ENCODE measurements at places on chromosomes 13 and 19.

GRCh38 chr19:14495672-14496028 lies 277 bp downstream of the GIPC1 start:
- no peak for ATAC-seq

DNA sequence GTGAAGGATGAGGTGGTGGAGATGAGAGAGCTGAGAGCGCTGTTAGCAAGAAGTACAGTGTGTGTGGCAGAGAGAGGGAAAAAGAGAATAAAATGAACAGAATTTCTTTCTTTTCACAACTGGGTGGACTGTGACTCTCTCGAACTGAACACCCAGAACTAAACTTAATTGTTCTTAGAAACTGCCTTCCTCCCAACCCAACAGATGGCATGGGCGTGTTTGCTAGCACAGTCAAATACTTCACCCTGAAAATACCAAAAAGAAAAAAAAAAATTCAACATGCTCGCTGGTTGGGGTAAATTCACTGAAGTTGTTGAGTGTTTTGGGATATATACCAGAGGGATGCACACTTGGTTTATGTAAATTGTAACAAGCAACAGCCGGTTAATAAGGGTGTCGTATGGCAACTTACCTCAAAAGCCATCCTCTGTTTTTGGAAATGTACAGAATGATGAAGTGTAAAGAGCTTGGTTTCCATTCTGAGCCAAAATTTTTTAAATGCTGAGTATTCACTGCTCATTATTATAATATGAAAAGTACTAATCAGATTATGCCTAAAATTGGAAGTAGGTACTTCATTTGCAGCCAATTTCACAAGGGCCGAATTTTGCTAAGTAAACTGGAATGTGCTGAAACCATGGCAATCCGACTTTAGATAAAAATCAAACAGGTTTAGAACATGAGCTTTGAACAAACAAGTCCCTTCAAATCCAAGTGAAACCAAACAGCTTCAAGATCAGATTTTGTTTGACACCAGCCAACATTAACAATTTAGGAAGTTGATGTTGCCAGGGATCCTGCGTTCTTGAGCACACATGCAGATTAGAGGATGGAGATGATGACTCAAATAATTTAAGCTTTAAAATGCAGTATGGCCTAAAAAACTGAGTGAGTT lies 115.8 kb downstream of the ZIC5 start:
- no peak for ATAC-seq

DNA sequence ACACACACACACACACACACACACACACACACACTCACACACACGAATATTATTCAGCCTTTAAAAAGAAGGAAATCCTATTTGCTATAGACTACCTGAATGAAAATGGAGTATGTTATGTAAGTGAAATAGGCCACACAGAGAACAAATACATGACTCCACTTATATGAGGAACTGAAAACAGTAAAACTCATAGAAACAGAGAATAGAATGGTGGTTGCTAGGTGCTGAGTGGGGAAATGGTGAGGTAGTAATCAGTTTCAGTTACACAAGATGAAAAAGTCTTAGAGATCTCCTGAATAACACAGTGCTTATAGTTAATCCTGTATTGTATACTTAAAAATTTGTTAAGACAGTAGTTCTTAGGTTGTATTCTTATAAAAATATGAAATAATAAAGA lies 8.2 kb downstream of the ZNF677 start:
- ATAC-seq: no peak

DNA sequence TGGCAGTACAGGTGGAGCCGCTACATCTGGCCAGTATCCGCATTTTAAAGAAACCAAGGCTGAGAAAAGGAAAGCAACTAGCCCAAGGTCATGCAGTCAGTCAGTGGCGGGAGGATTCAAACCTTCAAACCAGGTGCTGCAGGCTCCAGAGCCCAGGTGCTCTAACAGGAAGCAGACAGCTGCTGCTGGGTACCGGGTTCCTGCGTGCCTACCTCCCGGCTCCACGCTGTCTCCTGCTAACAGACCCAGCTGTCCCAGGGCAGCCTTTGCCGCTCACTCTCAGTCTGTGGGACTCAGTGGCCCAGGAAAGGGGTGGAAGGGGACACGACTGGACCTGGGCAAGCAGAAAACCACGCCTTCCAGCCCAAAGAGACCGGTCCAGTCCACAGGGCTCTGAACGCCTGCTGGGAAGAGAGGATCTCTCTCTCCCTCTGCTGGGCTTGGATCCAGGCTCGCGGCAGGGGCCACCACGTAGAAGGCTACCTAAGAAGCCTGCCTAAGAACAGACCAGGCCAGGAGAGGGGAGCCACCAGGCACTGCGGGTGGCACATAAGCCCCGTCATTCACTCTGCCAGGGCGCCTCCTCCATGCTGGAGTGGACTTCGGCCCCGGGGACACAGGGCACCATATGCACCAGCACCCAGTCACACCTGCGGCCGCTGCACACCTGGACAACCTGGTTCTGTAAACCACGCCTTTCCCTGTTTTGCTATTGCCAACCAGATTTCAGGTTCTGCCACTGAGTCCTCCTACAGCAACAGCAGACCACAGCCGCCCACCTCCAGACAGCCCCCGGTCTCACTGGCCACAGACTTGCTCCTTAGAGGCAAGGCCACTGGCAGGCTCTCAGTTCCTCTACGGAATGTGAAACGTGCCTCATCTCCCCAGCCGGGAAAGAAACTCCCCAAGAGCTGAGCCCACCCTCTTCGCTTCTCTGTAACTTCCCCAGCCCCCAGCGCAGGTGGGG lies 4.6 kb downstream of the DAPK3 start:
- ATAC-seq: no peak

Data from motor neuron (in vitro differentiated cells).